Hair follicular keratinocyte (primary cell): ENCODE measurements at places on chromosomes 3 and 15. TPM values are rescaled to one million over a fixed set of nuclear protein-coding genes. Genes with fewer than 3 reads are reported as not detected.

Gene ZBTB38
- total RNA-seq: 45.8 and 54.1 TPM in 2 replicates

Gene SLC12A8
- 12.5 and 12.9 TPM in 2 replicates for total RNA-seq

Gene MAP2K1
- 58.9 and 70.3 TPM in 2 replicates for total RNA-seq

Gene DPP8
- total RNA-seq: 14.6 and 20.5 TPM in 2 replicates

Gene PLA2G4F
- 0.46 and 1.9 TPM in 2 replicates for total RNA-seq

Gene RBP2
- not detected in 2 replicates for total RNA-seq

Gene CBLB
- total RNA-seq: 5.0 and 6.8 TPM in 2 replicates

Gene CDHR4
- total RNA-seq: not detected in 2 replicates

Gene CLRN1
- total RNA-seq: not detected in 2 replicates

Gene BBX
- total RNA-seq: 33.0 and 35.8 TPM in 2 replicates

Gene EFHB
- total RNA-seq: not detected in 2 replicates

Gene MGLL
- total RNA-seq: 33.5 and 42.6 TPM in 2 replicates

Gene C3orf22
- not detected in 2 replicates for total RNA-seq

Gene APBA2
- 6.6 and 10.4 TPM in 2 replicates for total RNA-seq

Gene SLC27A2
- not detected in 2 replicates for total RNA-seq

Gene LCMT2
- 4.0 and 8.4 TPM in 2 replicates for total RNA-seq

Gene DISP2
- total RNA-seq: 0.94 and 1.4 TPM in 2 replicates

Gene NEIL1
- 3.0 and 7.7 TPM in 2 replicates for total RNA-seq

Gene GJD2
- not detected in 2 replicates for total RNA-seq

Gene FGF7
- not detected in 2 replicates for total RNA-seq

Gene SEMA3F
- total RNA-seq: 120 and 137 TPM in 2 replicates

Gene IL20RB
- total RNA-seq: 75.2 and 175 TPM in 2 replicates

Gene UPK1B
- total RNA-seq: 1.7 and 12.2 TPM in 2 replicates

Gene SLC9C1
- total RNA-seq: not detected in 2 replicates
